ENCODE measurements at places on chromosomes 2 and 18.

GRCh38 chr2:182977463-182977862, 60.8 kb downstream of the NCKAP1 start:
- DNase-seq: no peak

GRCh38 chr2:136645236-136645828, 120.0 kb upstream of the THSD7B start:
- DNase-seq: no peak

- no peak for DNase-seq
These were observed 46.6 kb downstream of the KCMF1 start for GRCh38 chr2:85017411-85018048.

DNA sequence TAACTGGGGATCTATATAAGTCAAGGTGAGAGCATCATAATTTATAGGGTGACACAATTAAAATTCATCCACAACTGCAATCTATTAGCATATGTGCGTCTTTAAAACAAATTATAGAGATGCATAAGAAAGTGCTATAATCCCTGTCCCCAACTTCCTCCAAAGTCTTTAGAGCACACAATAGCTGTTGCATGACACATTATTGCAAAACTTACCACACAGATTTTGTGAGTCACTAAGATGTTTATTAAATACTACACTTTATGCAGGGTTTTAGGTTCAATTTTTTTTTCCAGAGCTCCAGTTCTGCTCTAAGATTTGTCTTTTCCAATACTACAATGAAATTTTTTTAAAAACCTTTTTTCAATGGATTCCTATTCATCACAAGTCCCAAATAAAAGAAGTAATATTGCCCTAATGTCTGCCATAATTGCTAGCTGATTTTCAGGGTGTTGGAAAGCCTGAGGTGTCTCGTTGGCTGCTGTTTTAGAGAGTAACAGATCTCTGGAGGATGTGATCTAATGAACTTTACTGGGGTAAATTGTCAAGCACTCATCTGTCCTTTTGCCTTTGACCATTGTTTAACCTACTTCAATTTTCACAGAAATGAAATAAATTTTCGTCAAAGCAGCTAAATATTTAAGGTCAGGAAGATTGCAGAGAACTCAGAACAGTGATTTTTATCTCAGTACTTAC, 250.5 kb upstream of the NETO1 start:
- DNase-seq: no peak

GRCh38 chr2:38671303-38671702, 5.4 kb downstream of the GALM start:
- DNase-seq: no peak

DNA sequence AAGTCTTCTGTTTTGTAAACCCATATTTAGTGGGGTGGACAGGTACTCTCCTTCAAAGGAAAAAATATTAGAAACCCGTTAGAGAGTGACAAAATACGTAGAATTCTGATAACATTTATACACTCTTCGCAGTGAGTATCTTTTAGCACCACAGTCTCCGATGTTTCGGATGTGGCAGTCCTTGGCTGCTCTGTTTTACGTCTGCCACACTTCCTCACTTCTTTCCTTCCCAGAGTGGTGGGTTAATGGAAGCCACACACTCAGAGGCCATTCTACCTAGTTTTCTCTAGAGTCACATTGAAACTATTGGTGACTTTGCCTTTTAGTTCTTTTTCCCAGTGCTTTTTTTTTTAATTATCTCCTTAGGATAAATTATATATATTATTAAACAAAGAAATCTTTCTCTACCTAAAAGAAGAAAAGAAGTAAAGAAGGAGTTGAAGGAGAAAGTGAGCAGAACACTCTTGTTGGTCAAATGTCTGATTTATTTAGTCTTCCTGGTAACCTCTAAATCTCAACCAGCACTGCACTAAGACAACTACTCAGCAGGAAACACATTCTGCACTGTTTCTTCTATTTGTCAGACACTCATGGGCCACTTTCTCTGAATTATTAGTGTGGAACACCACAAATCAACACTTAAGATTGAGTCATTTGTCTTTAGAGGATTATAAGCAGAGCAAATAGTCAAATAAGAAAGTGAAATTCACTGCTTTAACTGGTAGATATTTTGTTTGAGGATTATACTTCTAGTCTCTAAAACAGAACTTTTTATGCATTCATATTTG, 451.3 kb upstream of the TMEFF2 start:
- DNase-seq: no peak

DNA sequence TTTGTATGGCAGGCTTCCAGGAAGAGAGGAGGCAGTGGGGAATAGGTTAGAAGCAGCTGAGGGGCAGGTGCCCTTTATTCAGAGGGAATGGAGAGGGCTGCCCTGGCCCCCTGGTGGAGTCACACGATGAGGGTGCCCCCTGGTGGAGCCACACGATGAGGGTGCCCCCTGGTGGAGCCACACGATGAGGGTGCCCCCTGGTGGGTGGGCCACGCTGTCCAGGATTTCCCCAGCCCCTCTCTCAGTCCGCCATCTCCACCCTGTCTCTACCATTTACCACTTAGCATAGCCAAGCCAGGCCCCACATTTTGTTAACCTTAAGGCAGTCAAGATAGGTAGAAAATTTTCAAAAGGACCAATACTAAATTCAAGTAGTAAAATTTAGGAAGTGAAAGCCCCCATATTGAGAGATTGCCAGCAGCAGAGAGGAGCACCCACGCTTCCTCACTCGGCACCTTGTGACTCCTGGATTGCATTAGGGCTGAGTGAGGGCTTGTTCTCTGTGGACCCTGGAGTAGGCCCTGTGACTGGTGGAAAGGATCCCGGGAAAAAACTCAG, 10.4 kb upstream of the FAM228A start:
- no peak for DNase-seq

GRCh38 chr18:50776383-50776782, 43.4 kb downstream of the MRO start:
- DNase-seq: no peak

GRCh38 chr2:167264380-167264779, 376.1 kb downstream of the XIRP2 start:
- no peak for DNase-seq

DNA sequence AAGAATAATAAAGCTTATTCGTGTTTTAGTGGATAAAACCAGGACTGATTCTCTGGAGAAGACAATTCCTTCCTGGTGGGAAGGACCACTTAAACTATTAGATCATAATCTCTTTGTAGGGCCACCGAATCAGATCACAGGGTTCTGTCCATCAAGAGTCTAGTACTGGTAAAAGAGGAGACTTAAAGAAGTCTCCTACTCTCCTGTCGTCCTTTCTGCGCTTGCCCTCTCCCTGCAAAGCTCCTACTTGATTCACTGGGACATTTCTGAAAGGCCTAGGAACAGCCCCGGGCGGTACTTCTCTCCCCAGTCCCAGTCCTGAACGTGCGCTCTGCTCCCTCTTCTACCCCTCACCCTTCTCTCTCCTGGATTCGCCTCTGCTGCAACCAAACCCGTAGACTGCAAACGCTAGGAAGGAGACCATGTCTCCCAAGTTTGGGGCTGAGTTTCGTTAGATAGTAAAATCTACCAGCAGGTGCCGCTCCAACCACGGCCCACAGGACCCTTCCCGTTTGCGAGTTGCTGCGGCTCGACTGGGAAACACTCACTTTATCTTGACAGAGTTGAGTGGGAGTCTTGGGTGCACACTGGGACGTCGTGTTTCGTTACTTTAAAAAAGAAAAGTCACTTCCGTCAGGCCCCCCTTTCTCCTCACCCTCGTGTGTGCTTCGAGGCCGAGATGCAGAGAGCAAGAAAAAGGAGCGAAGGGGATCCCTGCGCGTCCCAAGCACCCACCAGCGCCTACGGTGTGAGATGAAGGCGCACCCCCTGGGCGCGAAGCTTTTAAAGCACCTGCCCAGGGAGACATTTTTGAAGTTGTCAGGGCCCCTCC, 923 bp downstream of the FIGLA start:
- no peak for DNase-seq

DNA sequence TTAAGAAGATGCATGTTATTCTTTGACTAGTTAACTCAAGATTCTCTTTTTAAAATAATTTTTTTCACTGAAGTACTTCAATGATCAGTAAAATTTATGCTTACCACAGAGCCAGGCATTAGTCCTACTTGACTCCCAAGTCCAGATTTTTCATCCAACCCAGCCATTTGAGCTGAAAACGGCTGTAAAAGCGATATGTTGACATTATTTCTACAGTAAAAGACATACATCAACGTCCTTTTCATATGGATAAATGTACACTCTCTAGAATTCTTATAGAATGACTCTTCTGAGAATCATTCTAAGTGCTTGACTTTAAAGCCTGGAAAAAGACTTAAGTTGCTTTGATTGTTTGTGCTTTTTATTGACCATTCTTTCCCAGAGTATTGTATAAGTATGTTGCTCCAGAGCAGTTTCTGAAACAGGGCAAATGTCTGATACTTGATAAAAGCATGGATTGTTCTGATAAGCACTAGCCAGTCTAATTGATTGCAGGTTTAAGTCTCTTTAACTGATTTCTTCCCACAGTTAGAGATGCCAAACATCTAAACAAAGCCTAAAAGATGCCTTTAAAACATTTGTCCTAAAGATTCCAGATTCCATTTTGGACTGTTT, 90.9 kb downstream of the COL5A2 start:
- no peak for DNase-seq

GRCh38 chr2:188345020-188345419, 53.3 kb downstream of the GULP1 start:
- DNase-seq: no peak

DNA sequence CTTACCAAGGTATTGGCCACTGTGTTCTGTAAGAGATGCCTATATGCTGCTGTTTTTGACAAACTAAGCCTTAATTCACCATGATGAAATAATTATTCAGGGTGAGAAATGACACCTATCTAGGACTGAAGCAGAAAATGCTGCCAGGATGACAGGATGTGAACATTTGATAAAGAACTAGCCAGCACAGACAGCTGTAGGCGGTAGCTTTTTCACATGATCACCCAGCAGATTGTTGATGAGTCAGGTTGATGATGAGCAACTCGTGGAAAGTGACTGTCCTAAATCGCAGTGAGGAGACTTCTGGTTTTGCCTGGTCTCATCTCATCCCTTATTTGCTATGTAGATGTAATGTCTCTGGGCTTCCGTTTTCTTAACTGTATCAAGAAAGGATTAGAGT, 144.1 kb downstream of the PRPF40A start:
- no peak for DNase-seq

Measured in mesothelial cell of epicardium (in vitro differentiated cells).